HTR-8/SVneo (cell line): ENCODE measurements at places on chromosomes 12 and 14.
A peak's percentile ranks its signal among the peaks of the same experiment; 100 is the strongest.

DNA sequence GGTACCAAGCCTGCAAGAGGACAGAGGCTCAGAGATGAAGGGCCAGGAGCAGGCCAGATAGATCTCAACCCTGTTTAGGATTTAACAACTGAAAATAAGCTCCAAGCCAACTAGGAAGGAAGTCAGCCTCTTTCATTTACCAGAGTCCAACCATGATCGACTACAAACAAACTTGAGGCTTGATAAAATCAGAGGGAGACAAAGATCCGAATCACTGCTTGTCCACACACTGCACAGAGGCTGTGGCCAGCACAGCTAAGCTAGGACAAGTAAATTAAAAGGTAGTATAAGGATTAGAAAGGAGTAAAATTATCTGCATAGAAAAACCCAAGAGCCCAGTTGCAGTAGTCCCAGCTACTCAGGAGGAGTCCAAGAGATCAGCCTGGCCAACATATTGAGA lies 40.3 kb downstream of the FAM222A start:
- no peak for DNase-seq

DNA sequence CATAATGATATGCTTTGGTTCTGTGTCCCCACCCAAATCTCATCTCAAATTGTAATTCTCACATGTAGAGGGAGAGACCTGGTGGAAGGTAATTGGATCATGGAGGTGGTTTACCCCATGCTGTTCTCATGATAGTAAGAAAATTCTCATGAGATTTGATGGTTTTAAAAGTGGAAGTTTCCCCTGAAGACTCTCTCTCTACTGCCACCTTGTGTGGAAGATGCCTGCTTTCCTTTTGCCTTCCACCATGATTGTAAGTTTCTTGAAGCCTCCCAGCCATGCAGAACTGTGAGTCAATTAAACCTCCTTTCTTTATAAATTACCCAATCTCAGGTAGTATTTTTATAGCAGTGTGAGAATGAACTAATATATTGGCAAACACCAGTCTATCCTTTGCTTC lies 260.4 kb upstream of the PPFIA2 start:
- DNase-seq: no peak

GRCh38 chr12:6903722-6904121 lies 900 bp upstream of the LRRC23 start:
- DNase-seq: no peak

GRCh38 chr12:82705774-82706173 lies 19.1 kb downstream of the TMTC2 start:
- DNase-seq: no peak

DNA sequence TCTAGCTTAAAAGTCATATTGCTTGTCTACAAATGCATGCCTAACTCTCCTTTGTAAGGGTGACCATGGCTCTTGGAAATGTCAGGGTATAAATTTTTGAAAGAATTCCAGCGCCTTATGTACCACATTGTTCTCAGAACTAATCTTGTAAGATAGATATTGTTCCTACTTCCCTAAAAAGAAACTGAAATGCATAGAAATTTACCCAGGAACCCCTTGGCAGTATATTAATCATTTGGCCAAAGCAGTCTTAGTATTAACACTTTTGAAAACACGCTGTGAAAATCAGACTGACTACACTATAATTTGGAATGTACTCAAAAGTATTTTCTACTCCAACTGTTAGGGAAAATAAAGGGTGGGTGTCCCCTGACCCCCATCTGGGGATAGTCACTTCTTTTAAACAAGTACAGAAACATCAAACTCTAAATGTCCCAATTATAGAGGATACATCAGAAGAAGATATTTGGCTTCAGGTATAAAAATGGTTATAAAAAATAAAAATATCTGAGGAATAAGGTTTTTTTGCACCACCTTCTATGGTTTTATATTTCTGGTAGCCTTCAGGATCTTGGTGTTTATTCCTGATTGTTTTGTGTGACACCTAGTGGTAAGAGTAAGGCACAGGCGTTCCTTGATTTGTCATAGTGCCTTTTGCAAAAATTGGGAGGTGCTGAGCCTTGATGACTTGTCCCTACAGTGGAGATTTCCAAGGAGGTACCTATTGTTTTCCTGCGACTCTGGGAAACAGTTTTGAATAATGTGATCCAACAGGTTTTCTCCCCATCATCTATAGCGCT lies 2.2 kb upstream of the NFKBIA start:
- DNase-seq: peak; percentile 60

- peak; percentile 56 for DNase-seq
Measured at GRCh38 chr12:53757101-53757770, 5.5 kb upstream of the CISTR start.

DNA sequence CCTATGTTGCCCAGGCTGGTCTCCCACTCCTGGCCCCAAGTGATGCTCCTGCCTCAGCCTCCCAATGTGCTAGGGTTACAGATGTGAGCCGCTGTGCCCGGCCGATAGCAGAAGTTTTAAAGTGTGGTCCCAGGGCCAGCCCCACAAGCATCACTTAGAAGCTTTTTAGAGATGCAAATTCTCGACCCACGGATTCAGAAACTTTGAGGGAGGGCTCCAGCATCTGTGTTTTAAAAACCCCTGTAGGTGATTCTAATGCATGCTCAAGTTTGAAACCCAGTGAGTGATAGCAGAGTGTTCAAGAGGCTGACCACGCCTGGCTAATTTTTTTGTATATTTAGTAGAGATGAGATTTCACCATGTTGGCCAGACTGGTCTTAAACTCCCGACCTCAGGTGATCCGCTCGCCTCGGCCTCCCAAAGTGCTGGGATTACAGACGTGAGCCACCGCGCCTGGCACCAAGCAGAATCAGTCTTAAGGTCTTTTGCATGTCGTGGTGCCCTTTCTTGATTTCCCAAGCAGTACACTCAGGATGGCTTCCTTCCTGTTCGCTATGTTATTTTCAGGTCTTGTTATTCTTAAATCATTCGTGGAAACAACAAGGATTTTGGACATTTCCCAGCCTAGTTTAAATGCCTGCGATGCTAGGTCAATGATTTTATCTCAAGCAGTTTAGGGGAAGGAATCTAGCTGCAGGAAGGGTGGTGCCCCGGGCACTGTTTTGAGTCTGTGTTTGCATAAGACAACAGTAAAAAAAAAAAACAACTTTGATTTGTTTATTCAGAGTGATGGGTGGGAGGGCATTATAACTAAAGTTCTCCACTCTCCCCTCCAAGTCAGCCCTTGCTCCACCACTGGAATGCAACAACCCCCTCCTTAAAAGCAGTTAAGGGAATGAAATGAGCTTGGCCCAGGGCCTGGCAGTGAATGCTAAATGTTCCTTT lies 9.2 kb upstream of the RILPL2 start:
- DNase-seq: peak; percentile 23

DNA sequence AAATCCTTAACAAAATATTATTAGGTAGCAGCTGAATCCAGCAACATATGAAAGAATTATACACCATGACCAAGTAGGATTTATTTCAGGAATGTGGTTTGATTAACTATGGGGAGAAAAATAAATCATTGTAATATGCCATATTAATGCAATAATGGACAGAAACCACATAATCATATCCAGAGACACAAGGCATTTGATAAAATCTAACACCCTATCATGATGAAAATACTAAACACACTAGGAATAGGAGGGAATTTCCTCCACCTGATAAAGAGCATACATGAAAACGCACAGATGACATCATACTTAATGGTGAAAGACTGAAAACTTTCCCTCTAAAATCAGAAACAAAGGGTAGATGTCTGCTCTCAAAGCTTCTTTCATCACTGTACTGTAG lies 238.9 kb downstream of the PHLDA1 start:
- DNase-seq: no peak

DNA sequence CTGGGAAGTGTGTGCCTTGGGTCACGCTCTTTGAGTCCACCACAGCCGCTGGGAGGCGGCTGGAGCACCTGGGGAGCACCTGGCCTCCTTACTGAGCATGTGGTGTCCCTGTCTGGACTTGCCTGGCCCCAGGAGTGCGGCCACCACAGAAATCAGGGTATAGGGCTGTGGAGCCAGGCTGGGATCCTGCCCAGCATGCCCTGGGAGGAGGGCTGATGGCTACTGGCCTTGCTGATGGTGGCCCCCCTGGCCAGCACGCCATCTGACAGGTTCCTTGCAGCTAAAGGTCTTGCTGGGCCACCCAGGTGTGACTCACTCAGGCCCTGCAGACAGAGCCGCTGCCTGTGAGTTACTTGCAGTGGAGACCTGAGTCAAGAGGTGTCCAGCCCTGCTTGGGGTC lies 6.0 kb downstream of the ULK1 start:
- DNase-seq: no peak

DNA sequence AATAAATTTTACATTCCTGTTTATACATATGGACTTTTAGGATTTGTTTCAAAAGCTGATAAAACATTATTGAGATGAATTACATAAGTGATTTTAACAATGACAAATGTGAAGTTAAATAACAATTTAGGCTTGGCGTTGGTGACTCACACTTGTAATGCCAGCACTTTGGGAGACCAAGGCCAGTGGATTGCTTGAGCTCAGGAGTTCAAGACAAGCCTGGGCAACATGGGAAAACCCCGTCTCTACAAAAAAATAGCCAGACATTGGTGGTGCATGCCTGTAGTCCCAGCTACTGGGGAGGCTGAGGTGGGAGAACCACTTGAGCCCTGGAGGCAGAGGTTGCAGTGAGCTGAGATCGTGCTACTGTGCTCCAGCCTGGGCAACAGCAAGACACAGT lies 7.4 kb downstream of the ACOT2 start:
- no peak for DNase-seq

- no peak for DNase-seq
Measured at GRCh38 chr12:14362352-14362751, 3.1 kb upstream of the ATF7IP start.

DNA sequence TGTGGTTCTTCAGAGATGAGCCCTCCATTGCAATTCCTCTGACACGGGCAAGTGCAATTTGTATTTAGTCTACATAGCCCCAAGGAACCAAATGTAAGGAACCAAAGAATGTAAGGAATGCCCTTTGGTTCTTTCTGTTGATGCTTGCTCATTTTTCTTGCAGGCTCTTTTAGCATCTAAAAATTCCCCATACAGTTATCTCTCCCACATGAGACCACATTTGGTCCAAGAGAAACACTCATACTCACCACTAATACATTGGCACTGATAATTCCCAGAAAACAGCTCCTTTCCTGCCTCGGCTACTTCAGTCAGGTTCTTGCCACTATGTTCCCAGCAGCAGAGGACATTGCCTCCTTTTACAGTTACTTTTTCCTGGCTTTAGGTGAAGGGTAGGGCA lies 332.6 kb downstream of the AEBP2 start:
- DNase-seq: no peak

DNA sequence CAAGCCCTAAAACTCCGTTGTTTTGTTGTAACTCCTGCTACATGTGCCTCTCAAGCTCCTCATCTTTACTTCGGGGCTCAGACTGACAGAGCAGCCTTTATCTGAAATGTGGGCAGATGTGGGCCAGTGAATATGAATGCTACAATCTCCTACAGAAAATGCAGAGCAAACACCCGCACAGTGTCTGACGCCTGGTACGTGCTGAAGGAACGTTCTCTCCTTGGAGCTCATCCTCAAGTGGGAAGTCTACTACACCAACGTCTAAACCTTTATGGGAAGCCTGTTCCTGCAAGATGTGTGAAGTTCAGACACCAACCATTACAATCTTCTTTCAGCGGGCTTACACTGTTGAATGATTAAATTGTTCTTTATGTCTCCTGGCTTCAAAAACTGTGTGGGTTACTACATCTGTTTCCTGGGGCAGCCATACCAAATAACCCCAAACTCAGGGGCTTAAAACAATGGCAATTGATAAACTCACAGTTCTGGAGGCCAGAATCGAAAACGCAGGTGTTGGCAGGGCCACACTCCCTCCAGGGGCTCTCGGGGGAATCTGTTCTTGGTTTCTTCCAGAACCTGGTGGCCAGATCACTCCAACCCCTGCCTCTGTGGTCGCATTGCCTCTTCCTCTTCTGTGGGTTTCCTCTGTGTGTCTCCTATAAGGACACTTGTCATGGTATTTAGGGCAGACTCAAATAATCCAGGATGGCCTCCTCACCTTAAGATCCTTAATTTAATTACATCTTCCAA lies 179.7 kb upstream of the PLXNC1 start:
- no peak for DNase-seq

DNA sequence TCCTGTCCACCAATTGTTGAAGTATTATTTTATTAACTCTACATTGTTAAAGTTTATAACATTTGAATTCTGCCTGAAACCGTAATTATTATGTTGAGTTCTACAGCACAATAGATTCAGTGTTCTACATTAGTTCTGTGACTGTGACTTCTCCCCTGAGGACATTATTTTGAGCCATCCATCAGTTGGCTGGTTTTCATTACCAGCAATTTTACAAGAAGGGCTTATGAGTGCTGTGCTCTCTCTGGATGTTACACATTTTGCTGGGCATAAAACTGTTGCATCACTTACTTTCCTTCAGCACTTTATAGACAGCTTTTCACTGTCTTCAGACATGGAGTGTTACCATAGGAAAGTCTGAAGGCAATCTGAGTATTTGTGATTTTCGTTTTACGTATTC lies 118.2 kb upstream of the KITLG start:
- DNase-seq: no peak

- DNase-seq: peak; percentile 77
Measured at GRCh38 chr14:37594238-37594970, 645 bp downstream of the FOXA1 start.

DNA sequence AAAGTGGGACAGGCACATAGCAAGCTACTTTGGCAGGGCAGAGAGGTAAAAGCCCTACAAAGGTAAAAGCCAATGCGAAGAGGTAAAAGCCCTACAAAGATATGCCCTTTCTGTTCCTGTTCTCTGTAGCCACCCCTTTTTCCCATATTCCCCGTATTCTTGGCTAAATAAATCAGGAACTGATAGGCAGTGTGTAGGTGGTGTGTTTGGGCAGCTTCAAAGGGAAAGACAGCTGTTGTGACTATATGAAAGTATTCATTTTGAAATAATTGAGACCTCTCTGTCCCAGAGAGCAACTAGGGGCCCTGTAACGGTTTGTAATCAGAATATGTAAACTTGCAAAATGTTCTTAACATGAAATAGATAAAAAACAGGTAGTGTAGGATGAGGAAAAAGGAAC lies 11.3 kb upstream of the SLC41A2 start:
- no peak for DNase-seq

GRCh38 chr12:34109390-34109789 lies 87.1 kb downstream of the ALG10 start:
- DNase-seq: no peak

- DNase-seq: no peak
Measured at GRCh38 chr12:50571786-50572185, 67.0 kb downstream of the DIP2B start.

DNA sequence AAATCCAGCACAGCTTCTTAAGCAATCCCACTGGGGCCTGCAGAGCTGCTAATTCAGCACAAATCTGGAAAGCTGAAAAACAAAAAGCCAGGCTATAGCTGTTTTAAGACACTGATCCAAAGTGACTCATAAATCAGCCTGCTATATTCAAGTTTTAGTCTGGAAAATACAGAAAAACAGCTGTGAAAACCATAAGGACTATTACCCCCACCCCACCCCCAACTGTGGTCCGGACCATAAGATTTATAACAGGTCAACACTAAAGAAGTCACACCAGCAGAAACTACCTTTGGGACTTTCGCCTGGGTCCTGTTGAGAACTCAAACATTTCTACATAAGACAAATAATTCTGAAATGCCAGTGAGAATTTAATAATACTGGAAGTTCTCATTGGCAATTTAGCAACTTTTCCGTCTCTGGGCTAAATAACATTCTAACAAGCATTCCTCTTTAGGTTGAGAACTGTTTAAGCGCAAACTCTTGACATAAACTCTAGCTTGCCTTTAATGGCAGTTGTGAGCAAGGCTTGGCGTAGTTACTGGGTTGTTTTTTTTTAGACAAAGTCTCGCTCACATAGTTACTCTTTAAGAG lies 3.3 kb downstream of the LRIG3 start:
- DNase-seq: no peak
